Stimulated activated CD4-positive, alpha-beta T cell treated with anti-CD3 and anti-CD28 coated beads, TNF-alpha, amount 100 ng/mL, for 24 hours (primary cell): ENCODE measurements at places on chromosomes 2 and 18.

- no peak for DNase-seq
These were observed 89.4 kb upstream of the FHL2 start for GRCh38 chr2:105488285-105488684.

DNA sequence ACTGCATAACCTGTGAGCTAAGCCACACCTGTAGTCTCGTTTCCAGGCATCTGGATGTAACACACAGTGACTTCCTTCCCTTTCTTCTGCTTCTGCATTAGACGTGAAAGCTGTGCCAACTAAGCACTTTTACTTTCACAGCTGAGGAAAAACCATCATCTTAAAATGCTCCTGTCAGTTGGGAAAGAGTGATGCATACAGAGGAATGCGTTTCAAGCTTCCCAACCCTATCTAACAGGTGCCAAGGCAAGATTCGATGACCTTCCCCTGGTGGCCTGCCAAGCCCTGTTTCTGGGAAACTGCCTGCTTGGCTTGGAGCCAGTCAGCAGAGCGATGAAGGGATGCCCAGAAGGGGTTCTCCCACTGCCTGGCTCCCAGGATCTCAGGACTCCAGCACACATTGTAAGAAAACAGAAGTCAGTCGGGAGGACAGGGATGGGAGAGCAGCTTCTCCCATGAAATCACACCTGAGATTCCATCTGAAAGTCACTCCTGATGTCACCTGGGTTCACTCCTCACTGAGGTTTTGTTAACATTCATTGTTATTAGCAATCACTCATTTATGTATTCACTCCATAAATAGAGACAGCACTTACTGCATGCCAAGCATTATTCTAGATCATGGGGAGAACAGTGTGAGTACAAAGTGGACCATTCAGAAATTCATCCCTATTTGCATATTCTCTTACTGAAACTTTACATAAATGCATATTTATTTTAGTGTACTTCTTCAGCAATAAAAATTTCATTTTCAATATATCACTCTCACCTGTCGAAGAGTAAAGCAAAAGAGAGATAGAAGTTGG is 64.1 kb downstream of the DTNA start:
- DNase-seq, result no peak

DNA sequence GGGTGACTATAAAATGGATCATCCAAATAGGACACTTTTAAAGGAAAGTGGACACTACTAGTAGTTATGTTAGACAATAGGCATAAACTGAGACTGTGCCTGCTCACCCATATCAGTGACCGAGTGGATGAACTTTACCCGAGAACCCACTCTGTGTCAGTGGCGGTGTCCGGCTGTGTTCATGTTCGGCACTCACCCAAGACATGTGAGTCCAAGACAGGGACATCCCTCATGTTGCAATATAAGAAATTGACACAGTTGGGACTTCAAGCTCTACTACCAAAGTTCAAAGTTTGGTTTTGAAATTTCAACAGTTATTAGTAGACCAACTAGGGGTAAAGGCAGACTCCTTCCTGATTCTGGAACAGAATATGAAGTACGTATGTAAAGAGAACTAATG is 326.3 kb upstream of the TNP1 start:
- no peak for DNase-seq

- DNase-seq, result no peak
These were observed 62.8 kb upstream of the RNF152 start for GRCh38 chr18:61955644-61956043.
